A549 treated with dexamethasone at 1 μM for 4 hours (cell line): ENCODE measurements at places on chromosomes 11 and 22. TPM values are rescaled to one million over a fixed set of nuclear protein-coding genes. Genes with fewer than 3 reads are reported as not detected.

Gene CCND1
- 147 to 223 TPM (median 198 TPM) in 5 replicates for total RNA-seq

Gene OR2AT4
- not detected in 5 replicates for total RNA-seq

Gene TMA7B
- total RNA-seq: not detected in 5 replicates

Gene ZDHHC13
- 12.9 to 17.8 TPM (median 16.2 TPM) in 5 replicates for total RNA-seq

Gene ADAMTS8
- total RNA-seq: 1.1 to 2.3 TPM (median 1.9 TPM) in 5 replicates

Gene CHADL
- not detected in 5 replicates for total RNA-seq

Gene C11orf86
- total RNA-seq: 37.3 to 63.3 TPM (median 53.3 TPM) in 5 replicates

Gene CDCA5
- 64.4 to 77.1 TPM (median 72.9 TPM) in 5 replicates for total RNA-seq

Gene TRIM49
- 0.05 to 0.20 TPM (median 0.17 TPM) in 5 replicates for total RNA-seq

Gene RASSF7
- 53.9 to 61.7 TPM (median 58.5 TPM) in 5 replicates for total RNA-seq

Gene NPAS4
- total RNA-seq: 0.03 TPM in 1 of 5 replicates, not detected in the others

Gene WNT11
- 0.98 to 2.9 TPM (median 1.8 TPM) in 5 replicates for total RNA-seq

Gene KDM4D
- total RNA-seq: 0.31 to 0.53 TPM (median 0.39 TPM) in 5 replicates

Gene VSIG2
- not detected in 5 replicates for total RNA-seq

Gene PLEKHA7
- total RNA-seq: 51.3 to 73.3 TPM (median 66.1 TPM) in 5 replicates

Gene MUC5B
- 1.1 to 4.5 TPM (median 2.4 TPM) in 5 replicates for total RNA-seq

Gene CRYBA4
- not detected in 5 replicates for total RNA-seq
